CD4-positive, alpha-beta T cell treated with Interleukin-12 subunit alpha and Interleukin-12 subunit beta, for 1 hour (primary cell): ENCODE measurements at places on chromosomes 5 and 9.

DNA sequence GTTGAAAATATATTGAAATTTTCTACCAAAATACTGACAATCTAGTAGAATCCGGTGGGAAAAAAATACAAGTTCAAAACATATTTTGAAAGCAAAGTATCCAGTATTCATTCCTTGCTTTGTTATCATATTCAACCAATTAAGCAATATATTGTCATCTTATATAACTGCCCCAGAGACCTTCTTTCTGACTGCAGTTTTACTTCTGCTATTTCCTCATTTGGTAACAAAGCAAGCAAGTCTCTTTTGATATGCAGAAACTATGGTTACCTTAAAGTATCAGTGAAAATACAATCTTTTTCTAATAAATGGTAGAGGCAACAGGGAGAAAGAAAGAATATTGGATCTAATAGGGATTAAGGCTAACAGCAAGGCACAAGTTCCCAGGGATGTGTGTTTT is 663.7 kb upstream of the MEF2C start:
- no peak for DNase-seq

GRCh38 chr5:126514131-126514557 is 80.9 kb downstream of the ALDH7A1 start:
- DNase-seq, result no peak

- no peak for DNase-seq
Observed at GRCh38 chr9:127706836-127707241, at the start of gene CFAP157. TSS of gene CFAP157 (plus strand) at chr9:127706988. CDS start at chr9:127707032, 44 bp downstream.

DNA sequence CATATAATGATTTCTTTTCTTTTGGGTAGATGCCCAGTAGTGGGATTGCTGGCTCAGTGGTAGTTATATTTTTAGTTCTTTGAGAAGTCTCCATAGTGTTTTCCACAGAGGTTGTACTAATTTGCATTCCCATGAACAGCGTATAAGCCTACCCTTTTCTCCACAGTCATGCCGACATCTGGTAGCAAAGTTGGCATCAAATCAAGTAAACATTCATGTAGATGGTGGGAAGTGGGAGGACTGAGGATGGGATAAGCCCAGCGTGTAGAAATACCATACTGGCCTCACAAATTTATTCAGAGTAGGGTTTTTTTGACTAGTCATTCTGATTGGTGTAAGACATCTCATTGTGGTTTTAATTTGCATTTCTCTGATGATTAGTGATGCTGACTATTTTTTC is 115.4 kb downstream of the EGFLAM start:
- no peak for DNase-seq
